ENCODE measurements at places on chromosomes 1 and 21.
A peak's percentile ranks its signal among the peaks of the same experiment; 100 is the strongest.

DNA sequence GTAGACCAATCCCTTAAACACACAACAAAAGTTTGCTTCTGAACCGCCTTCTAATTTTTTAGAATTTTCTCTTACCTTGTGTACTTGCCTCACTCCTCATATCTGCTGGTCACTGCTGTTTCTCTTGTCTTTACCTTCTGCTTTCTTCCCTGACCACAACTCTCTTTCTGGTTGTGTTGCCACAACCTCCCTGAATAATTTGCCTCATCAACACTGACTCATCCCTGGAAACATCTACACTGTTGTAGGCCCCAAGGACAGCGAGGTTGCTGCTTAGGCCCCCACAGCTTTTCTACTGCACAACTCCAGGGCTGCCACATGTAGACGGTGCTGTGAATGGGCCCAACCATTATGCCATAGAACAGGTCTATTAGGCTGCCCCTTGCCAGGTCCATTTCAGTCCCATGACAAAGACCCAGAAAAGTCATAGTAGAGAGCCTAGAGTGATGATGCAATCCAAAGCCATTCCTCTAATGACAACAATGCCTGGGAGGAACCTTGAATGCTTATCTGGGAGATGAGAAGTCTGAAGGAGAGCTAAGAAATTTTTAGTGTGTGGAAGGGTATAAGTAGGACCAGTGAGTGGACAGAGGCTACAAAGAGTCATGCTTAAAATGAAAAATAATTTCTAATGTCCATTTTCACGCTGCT lies 36.6 kb upstream of the LCE5A start:
- H3K4me3 ChIP-seq = no peak overlapping the region
- H3K36me3 ChIP-seq = peaks cover 2% of the 10 kb centered on the region
- no peaks in the 10 kb centered on the region for H3K27me3 ChIP-seq
- H3K27ac ChIP-seq = no peak overlapping the region

GRCh38 chr1:100799954-100800612 lies 80.5 kb downstream of the VCAM1 start:
- no peak for DNase-seq
- H3K27ac ChIP-seq = no peak overlapping the region
- H3K4me1 ChIP-seq = no peaks in the 10 kb centered on the region
- H3K27me3 ChIP-seq = peaks cover 5% of the 10 kb centered on the region
- H3K36me3 ChIP-seq = no peaks in the 10 kb centered on the region

- DNase-seq = no peak
- H3K4me1 ChIP-seq = peaks cover 2% of the 10 kb centered on the region
- no peak overlapping the region for H3K27ac ChIP-seq
- H3K27me3 ChIP-seq = no peaks in the 10 kb centered on the region
- H3K4me3 ChIP-seq = no peak overlapping the region
Observed at GRCh38 chr1:222865718-222866117, 50.9 kb downstream of the DISP1 start.

GRCh38 chr1:57599236-57599994 lies 175.6 kb upstream of the DAB1 start:
- no peak overlapping the region for H3K27ac ChIP-seq
- no peaks in the 10 kb centered on the region for H3K4me1 ChIP-seq
- H3K36me3 ChIP-seq = no peaks in the 10 kb centered on the region

DNA sequence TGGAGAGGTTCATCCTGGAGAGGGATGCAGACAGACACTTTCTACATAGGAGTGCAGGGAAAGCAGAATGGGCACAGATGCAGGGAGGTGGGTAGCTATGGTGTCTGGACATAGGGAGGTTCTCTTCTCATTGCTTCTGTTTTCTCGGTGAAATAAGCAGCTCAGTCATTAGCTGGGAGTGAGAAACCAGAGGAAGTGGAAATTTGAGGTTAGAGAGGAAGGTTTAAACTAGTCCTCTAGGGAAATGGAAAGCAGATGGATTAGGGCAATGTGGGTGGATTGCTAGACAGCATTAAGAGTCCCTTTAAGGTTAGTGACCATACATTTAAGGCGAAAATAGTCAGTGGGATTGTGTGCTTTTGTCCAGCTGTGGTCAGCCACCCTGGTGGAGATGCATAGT lies 39.6 kb downstream of the MPZL1 start:
- no peaks in the 10 kb centered on the region for H3K27me3 ChIP-seq
- no peak overlapping the region for H3K4me3 ChIP-seq
- no peak for DNase-seq

DNA sequence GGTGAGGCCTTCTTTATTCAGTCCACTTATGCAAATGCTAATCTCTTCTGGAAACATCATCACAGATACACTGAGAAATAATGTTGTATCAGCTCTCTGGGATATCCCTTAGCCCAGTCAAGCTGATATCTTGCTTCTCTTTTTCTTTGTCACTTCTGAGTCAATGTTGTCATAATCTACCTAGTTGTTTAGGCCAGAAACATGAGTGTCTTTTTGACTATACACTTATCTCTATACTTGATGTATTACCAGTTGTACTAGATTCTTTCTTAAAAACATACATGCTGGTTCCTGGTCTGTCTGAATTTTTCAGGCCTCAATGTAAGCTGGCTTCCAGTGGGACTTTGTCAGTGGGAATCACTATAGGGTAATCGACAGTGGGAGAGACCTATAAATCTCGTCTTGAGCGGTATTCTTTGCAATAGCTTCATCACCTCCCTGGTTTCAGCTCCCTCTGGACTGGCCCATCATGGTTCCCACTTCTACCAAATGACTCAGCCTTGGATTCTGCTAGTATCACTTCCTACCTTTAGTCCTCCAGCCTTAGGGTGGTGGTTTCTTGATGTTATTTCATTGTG lies 135.2 kb upstream of the CYYR1 start:
- H3K4me3 ChIP-seq = no peak overlapping the region
- no peaks in the 10 kb centered on the region for H3K4me1 ChIP-seq
- DNase-seq = no peak

GRCh38 chr1:51863384-51863783 lies 15.1 kb downstream of the NRDC start:
- no peak overlapping the region for H3K4me3 ChIP-seq
- H3K36me3 ChIP-seq = peaks cover 16% of the 10 kb centered on the region
- no peak for DNase-seq
- H3K27ac ChIP-seq = no peak overlapping the region

- no peak overlapping the region for H3K27ac ChIP-seq
- no peaks in the 10 kb centered on the region for H3K27me3 ChIP-seq
- DNase-seq = no peak
- H3K4me3 ChIP-seq = no peak overlapping the region
- no peaks in the 10 kb centered on the region for H3K36me3 ChIP-seq
- H3K4me1 ChIP-seq = no peaks in the 10 kb centered on the region
Observed at GRCh38 chr1:57949168-57949567, 525.3 kb upstream of the DAB1 start.

DNA sequence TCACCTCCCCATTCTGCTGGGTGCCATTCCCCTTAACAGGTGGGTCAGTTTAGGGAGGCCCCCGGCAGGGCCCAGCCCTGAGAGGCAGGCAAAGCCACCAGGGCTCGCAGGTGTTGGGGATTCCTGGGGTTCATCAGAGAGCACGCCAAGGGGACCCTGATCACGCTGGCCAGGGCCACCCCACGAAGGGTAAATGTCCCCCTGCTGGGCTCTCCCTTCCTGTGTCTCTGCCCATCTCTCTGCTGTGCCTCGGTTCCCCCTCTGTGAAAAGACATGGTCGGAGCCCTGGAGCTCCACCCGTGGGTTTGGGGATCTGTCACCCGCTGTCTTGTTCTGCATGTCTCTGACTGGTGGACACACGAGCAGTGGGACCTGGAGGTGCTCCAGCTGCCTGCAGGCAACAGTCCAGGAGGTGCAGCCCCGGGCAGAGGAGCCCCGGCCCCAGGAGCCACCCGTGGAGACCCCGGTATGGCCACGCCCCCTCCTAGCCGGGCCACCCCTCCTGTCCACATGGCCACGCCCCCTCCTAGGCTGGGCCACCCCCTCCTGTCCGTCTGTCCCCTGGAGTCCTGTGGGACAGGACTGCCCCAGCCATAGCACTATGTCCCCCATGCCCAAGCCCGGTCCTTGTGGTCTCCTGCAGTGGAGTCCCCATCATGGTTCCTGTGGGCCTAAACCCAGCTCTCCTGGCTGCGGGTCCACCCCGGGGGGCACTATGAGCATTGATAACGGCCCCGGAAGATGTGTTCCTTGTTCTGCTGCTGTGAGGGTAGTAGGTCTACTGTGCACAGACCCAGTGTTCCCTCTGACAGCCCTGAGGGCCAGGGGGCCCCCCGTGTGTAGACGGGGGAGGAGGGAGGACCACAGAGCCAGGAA lies 6.5 kb downstream of the AIRE start:
- no peak for DNase-seq
- H3K4me3 ChIP-seq = no peak overlapping the region
- H3K27ac ChIP-seq = peak overlapping the region; percentile 35
- no peaks in the 10 kb centered on the region for H3K27me3 ChIP-seq

GRCh38 chr1:44072204-44072603 lies 40.9 kb upstream of the SLC6A9 start:
- H3K4me3 ChIP-seq = no peak overlapping the region
- DNase-seq = no peak
- H3K4me1 ChIP-seq = no peaks in the 10 kb centered on the region
- no peaks in the 10 kb centered on the region for H3K36me3 ChIP-seq
- H3K27me3 ChIP-seq = peaks cover 18% of the 10 kb centered on the region

- H3K36me3 ChIP-seq = no peaks in the 10 kb centered on the region
- peaks cover 4% of the 10 kb centered on the region for H3K4me1 ChIP-seq
- peaks cover 29% of the 10 kb centered on the region for H3K27me3 ChIP-seq
- no peak for DNase-seq
- no peak overlapping the region for H3K4me3 ChIP-seq
Observed at GRCh38 chr1:147569587-147570241, 28.4 kb downstream of the BCL9 start.

GRCh38 chr1:201939148-201939547 lies 7.2 kb downstream of the LMOD1 start:
- no peaks in the 10 kb centered on the region for H3K36me3 ChIP-seq
- H3K27ac ChIP-seq = no peak overlapping the region
- peaks cover 33% of the 10 kb centered on the region for H3K27me3 ChIP-seq
- no peak for DNase-seq
- H3K4me1 ChIP-seq = no peaks in the 10 kb centered on the region

DNA sequence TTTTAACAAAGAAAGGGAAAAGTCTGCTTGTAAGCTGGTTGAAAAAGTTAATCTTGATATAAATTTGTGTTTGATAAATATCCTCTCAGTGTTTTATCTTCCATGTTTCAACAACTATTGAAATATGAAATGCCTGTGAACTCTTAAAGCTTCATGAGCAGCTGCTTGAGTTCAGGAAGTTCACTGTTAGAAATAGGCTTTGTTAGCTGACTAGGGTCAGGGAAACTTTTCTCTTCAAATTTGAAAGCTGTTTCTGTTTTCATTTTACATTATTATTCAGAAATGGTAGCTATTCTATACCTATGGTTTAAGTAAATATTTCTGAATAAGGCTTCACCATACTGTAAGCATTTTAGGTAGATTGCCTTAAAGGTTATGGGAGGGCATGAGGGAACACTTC lies 191.7 kb downstream of the HS2ST1 start:
- no peaks in the 10 kb centered on the region for H3K4me1 ChIP-seq
- H3K36me3 ChIP-seq = peaks cover 5% of the 10 kb centered on the region
- H3K4me3 ChIP-seq = no peak overlapping the region
- H3K27me3 ChIP-seq = no peaks in the 10 kb centered on the region
- no peak overlapping the region for H3K27ac ChIP-seq
- DNase-seq = no peak

GRCh38 chr21:36799869-36800268 lies 101.0 kb downstream of the SIM2 start:
- no peak overlapping the region for H3K4me3 ChIP-seq
- DNase-seq = no peak
- H3K36me3 ChIP-seq = peaks cover 3% of the 10 kb centered on the region

DNA sequence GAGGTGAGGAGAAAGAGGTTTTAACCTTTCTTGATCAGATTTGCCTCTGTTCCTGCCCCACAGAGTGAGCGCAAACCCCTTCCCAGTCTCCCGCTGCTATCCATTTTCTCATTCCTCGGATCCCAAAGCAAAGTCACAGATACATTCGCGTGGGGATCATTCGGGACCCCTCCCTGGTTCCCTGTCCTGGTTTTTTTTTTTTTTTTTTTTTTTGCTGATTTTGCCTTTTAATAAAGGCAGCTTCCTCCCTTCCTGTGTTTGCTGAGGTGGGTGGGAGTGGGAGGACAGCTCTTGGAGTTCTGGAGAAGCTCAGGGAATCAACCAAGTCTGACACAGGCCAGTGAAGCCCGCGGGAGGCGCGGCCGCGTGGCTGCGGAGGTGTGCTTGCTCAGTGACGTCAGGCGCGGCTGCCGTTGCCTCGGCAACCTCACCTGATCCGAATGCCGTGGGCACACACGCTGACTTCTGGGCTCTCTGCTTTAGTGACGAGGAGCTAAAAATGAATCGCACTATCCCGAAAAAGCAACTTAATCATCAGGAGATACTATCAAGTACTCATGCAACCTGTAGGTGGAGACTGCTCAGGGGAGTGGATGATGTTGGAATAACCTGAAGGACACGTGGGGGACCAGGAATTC lies 106.4 kb downstream of the TBX19 start:
- peak; percentile 79 for DNase-seq
- peaks cover 12% of the 10 kb centered on the region for H3K27me3 ChIP-seq
- peaks cover 19% of the 10 kb centered on the region for H3K4me1 ChIP-seq
- H3K4me3 ChIP-seq = peak overlapping the region; percentile 36

DNA sequence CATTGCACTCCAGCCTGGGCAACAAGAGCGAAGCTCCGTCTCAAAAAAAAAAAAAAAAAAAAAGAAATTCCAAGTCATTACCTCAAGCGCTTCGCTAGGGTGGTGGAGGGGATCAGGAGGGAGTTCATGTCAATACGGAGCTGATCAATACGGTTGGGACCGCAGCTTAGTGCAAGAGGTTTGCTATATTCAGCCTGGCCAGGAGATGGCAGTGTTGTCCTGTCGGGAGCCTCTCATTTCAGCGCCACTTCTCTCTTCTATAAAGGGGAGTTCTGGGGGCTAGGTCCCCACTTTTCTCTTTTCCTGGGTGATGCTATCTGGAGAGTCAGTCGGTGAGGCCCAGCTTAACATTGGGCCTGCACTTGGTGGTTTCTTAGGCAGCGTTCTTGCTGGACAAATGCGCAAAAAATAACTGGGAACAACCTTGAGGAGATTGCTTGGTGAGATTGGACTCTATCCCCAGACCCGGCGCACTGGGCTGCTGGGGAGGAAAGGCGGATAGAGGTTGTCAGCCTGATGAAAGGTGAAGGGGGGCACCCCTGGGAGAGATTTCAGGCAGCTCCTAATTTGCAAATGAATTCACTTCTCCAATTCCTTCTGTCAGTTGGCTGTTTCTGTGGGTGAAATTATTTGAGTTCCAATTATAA lies 40.4 kb downstream of the KIAA0040 start:
- peak; percentile 69 for DNase-seq
- no peak overlapping the region for H3K27ac ChIP-seq
- no peak overlapping the region for H3K4me3 ChIP-seq
- peaks cover 48% of the 10 kb centered on the region for H3K27me3 ChIP-seq
- H3K36me3 ChIP-seq = no peaks in the 10 kb centered on the region

DNA sequence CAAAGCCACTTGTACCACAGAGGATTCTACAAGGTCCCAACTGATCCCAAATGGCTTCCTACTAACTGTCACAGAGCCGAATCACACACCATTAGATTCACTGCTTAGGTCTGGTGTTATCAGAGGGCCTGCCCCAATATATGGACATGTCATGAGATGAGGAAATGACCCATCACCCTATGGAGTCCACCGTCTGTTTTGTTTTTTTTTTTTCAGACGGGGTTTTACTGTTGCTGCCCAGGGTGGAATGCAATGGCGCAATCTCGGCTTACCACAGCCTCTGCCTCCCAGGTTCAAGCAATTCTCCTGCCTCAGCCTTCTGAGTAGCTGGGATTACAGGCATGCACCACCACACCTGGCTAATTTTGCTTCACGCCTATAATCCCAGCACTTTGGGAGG lies 83.8 kb upstream of the ETS2 start:
- H3K4me1 ChIP-seq = no peaks in the 10 kb centered on the region
- H3K4me3 ChIP-seq = no peak overlapping the region
- no peak overlapping the region for H3K27ac ChIP-seq
- H3K36me3 ChIP-seq = no peaks in the 10 kb centered on the region
- no peak for DNase-seq

Data from activated CD4-positive, alpha-beta memory T cell treated with anti-CD3 and anti-CD28 coated beads, Interleukin-2, amount 10 ng/mL, durations not matched to agents 7 days and 5 days (primary cell).